ENCODE measurements at places on chromosomes 5 and 9. TPM values are rescaled to one million over a fixed set of nuclear protein-coding genes. Genes with fewer than 3 reads are reported as not detected.

The JAKMIP2 gene
- total RNA-seq = 1.1 TPM

The CAVIN4 gene
- total RNA-seq = 1.4 TPM

The HTR1A gene
- not detected for total RNA-seq

The DMGDH gene
- total RNA-seq = 7.2 TPM

The GARIN3 gene
- not detected for total RNA-seq

The PRR7 gene
- 10.0 TPM for total RNA-seq

The SPATA31C1 gene
- total RNA-seq = not detected

The PRUNE2 gene
- 80.0 TPM for total RNA-seq

The DBH gene
- not detected for total RNA-seq

The NMUR2 gene
- not detected for total RNA-seq

The ADAMTS16 gene
- 1.4 TPM for total RNA-seq

The LECT2 gene
- total RNA-seq = not detected

The NR5A1 gene
- not detected for total RNA-seq

The TMEM267 gene
- 17.4 TPM for total RNA-seq

The GAPVD1 gene
- 74.0 TPM for total RNA-seq

The PROB1 gene
- 1.2 TPM for total RNA-seq

The SLC36A3 gene
- not detected for total RNA-seq

The CMYA5 gene
- 2.1 TPM for total RNA-seq

The LCN15 gene
- not detected for total RNA-seq

The ANKRD31 gene
- total RNA-seq = 0.29 TPM

The SPATA31D4 gene
- not detected for total RNA-seq

The ADAMTS13 gene
- total RNA-seq = 1.4 TPM

The GADD45G gene
- total RNA-seq = 0.88 TPM

The SAPCD2 gene
- total RNA-seq = 0.88 TPM

The PCDHGA4 gene
- 6.8 TPM for total RNA-seq

The C9orf153 gene
- total RNA-seq = under 0.01 TPM
